ENCODE measurements at places on chromosomes 5 and 9.
A peak's percentile ranks its signal among the peaks of the same experiment; 100 is the strongest.

GRCh38 chr9:119257592-119257991 lies 111.6 kb downstream of the BRINP1 start:
- no peak for DNase-seq

- peak; percentile 97 for DNase-seq
These were observed 73.0 kb upstream of the SLC25A51 start for GRCh38 chr9:37976714-37977477.

GRCh38 chr5:4518903-4519672 lies 621.0 kb upstream of the ADAMTS16 start:
- no peak for DNase-seq

GRCh38 chr5:180594311-180595045 lies 3.2 kb upstream of the SCGB3A1 start:
- no peak for DNase-seq

DNA sequence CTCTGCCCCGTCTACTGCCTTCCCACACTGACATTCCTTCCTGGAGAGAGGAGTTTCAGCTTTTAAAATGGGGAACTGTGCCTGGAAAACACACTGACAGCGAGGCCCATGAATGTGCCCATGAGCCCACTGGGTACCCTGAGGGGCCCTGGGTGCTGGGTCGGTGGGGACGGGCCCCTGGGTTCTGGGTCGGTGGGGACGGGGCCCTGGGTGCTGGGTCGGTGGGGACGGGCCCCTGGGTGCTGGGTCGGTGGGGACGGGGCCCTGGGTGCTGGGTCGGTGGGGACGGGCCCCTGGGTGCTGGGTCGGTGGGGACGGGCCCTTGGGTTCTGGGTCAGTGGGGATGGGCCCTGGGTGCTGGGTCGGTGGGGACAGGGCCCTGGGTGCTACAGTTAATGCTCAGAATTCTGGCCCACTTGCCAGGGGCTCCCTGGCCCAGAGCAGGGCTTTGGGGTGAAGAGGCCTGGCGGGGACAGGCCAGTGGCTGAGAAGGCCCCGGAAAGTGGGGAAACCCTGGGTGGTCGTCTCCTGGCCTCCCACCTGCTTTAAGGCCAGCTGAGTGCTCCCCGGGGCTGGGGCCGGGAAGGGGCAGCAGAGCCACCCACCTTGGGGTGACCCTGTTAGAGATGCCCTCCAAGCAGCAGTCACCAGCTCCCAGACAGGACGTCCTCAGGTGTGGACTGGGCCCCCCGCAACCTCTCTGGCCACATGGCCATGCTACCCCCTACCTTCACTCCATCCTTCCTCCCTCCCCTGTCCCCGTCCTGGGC lies 2.5 kb downstream of the GPSM1 start:
- DNase-seq: no peak

DNA sequence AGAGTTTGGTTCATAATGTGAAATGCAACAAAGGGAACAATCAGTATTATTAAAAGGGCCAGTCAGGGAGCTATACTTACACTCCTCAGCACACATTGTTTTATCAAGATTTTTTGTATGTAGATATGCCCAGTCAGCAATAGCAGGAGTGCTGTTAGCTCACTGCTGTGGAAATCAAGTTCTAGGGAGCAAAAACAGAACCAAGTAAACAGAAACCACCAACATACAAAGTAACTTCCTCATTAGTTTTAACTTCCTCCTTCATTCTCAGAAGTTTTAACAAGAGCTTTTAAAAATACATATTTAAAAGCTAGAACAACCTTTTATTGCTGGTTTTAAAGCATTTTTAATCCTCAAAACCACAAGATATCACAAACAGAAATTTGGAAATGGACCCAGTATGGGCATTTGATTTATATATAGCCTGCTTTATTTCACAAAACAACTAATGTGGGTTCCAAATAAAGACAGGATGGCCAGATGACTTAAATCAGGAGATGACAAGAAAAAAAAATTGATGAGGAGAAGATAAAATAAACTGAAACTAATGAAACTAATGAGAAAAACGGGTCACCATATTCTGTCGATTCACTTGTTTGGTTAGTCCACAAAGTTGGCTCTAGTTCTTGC lies 178.5 kb downstream of the ADAMTS12 start:
- DNase-seq: no peak

DNA sequence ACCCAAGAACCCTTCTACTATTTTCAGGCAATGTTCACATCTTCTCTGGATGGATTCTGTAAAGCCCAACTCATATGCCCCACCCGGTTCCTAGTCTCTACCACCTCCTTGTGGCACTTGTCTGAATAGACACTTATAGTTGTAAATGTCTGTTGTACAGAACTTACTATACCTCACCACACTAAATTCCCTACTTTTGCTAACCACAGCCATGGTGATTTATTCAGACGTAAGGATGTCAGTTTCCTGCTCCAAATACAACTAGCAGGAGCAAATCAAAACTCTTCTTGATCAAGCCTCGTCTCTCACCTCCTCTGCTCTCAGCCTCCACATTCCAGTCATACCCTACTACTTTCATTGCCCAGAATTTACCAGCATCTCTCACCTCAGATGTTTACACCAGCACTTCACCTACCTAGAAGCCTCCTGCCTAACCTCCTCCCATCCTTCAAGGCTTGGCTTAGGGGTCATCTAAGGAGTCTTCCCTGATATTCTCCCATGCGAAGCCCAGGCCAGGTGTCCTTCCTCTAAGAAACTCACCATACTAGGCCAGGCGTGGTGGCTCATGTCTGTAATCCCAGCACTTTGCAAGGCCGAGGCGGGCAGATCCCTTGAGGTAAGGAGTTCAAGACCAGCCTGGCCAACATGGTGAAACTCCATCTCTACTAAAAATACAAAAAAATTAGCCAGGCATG lies 75.5 kb downstream of the MAPKAP1 start:
- peak; percentile 58 for DNase-seq

- no peak for DNase-seq
These were observed 1035.3 kb downstream of the CDH12 start for GRCh38 chr5:21817668-21818369.

- no peak for DNase-seq
These were observed 413.3 kb downstream of the CDH9 start for GRCh38 chr5:26625099-26625498.

- DNase-seq: no peak
These were observed 154.7 kb upstream of the PHYKPL start for GRCh38 chr5:178387061-178387855.

DNA sequence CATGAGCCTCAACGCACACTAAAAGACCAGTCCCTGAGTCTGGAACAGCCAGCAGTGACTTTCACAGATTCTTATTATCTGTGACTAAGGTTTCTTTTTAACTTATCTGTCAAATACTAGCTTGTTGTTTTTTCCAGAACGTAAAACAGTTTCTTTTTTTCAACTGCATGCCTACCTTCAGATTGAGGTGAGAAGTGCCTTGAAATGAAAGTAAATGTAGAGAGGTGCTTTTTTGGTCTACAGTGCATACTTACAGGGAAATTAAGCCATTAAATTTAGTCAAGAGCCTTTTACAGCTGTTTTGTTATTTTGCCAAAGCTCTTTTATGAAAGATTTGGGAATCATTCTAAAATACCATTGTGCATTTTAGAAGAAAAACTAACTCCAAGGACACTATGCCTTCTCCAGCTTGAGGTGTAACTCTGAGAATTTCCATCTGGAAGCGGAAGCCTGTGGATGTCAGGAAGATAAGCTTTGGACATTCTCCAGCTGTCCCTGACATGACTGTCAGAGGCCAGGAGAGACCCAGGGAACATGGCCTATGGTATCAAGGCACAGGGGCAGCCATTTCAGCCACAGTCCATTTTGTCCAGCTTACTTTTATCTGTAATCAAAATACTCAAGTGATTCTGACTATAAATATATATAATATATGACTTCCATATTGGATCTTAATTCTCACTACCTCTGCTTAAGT lies 230.3 kb downstream of the GLIS3 start:
- DNase-seq: no peak

DNA sequence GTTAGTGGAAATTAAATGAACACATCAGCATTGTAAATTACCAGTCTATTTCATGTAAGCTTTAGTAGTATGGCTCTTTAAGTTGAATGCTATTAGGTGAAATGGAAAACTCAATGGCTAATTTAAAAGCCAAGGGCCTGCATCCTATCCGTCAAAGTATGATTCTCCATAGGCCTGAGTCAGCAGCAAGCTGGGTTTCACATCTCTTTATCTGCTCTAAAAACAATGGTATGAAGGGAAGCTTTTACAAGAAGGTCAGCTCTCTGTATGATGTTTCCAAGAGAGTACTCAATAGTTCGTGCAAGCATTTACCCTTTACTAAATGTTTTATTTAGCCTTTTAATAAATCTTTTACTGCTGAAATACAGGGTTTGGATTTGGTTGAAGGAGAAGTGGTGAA lies 62.8 kb downstream of the MAP1B start:
- peak; percentile 37 for DNase-seq

GRCh38 chr5:96315431-96315830 lies 117.6 kb downstream of the PCSK1 start:
- DNase-seq: no peak

DNA sequence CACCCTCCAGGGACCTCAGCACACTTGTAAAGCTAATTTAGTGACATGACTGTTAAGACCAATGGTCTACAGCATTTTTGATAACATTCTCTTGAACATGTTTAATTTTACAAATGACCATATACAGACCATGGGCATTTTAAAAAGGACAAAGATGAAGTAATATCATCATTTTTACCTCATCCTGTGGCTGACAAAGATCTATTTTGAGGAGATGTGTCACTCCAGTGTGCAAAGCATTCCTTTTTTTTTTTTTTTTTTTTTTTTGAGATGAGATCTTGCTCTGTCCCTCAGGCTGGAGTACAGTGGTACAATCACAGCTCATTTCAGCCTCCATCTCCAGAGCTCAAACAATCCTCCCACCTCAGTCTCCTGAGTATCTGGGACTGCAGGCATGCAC lies 118.2 kb upstream of the TBC1D2 start:
- DNase-seq: no peak

DNA sequence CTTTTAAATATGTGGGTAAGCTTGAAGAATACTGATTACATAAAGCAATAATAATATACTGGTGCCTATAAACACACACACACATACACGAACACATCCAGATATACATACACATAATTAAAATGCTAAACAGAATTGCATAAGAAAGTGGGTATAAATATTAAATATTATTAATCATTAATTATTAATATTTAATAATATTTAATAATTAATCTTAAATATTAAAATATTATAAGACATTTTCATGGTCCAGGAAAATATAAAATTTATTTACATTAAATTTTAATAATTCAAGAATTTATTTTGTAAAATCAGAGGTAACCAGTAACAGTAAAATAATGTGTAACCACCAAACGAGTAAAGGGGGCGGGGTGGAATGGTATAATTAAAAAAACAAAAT lies 178.3 kb downstream of the TMEM232 start:
- DNase-seq: no peak

- no peak for DNase-seq
These were observed 296.2 kb downstream of the SPATA31D1 start for GRCh38 chr9:82284758-82285157.

- DNase-seq: no peak
These were observed 56.7 kb downstream of the SAXO1 start for GRCh38 chr9:18976221-18976708.

GRCh38 chr9:20028849-20029231 lies 240.0 kb upstream of the SLC24A2 start:
- DNase-seq: peak; percentile 42

- peak; percentile 14 for DNase-seq
These were observed 4.4 kb downstream of the NSMF start for GRCh38 chr9:137454597-137455358.

DNA sequence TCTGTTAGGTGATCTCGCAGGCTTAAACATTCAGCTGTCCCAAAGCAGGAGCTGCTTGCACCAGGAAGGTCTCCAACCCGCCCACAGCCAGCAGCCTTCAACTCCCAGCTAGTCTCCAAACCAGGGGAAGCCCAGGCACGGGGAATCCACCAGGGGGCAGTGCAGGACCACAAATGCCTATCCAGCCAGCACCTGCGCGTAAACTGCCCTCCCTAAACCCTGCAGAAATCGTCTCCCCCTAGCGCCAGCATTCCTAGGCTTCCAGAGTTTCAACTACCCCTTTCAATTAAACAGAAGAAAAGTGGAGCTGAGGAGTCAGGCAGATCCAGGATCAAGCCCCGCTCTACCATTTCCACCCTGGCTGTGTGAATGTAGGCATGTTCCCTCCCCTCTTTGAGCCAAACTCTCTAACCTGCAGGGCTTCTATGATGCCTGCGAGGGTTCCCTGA lies 72.0 kb downstream of the HRH2 start:
- peak; percentile 61 for DNase-seq

DNA sequence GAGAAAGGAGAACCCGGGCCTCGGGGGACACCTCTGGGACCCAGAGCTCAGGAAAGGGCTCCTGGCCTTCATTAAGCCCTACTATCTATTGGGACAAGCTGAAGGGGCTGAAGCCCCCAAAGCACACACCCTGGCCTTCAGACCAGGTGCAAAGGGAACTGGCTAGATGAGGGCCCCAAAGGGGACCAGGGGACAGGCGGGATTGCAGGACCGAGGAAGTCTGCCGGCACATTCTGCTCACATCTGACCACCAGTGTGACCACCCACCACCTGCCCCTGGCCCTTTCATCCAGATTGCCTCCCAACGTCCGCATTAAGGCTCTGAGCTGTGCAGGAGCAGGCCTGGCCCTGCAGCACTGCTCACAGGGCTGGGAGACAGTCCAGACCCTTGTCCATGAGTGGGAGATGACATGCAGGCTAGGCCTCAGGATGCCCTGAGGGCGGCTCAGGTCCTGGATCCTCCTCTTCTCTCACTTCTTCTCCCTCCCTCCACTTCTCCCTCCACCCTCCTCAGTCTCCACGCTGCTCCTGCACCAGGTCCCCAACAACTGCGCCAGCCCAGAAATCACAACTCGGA lies 19.2 kb downstream of the PSD2 start:
- no peak for DNase-seq

GRCh38 chr5:43140286-43140685 lies 19.6 kb downstream of the ZNF131 start:
- DNase-seq: peak; percentile 52

GRCh38 chr9:113673726-113674125 lies 202.4 kb upstream of the ZNF618 start:
- DNase-seq: peak; percentile 73

- no peak for DNase-seq
These were observed 49.1 kb downstream of the SEMA4D start for GRCh38 chr9:89448821-89449220.

- peak; percentile 82 for DNase-seq
These were observed 97.1 kb upstream of the IFNE start for GRCh38 chr9:21579247-21579671.

GRCh38 chr5:149576021-149576420 lies 5.3 kb upstream of the ARHGEF37 start:
- no peak for DNase-seq

DNA sequence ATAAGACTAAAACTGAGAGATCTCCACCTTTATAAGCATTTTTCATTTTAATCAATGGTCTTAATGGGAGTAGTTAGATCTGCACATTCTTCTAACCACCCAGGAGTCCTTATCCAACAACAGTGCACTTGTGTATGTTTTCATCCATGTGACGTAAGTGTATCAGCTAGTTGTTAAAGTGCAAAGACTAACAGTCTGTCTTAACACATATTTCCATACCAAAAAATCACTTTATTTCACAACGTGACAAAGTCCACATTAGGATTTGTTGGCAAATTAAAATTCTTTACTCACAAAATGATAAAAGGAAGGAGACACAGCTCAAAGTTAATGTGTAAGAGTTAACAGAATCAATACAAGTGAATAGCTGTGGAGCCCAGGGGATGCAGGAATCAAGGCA lies 1.9 kb upstream of the SMC2 start:
- DNase-seq: no peak

- no peak for DNase-seq
These were observed 448.9 kb upstream of the ZNF462 start for GRCh38 chr9:106414042-106414441.

All from astrocyte (in vitro differentiated cells and primary cell).